Hematopoietic multipotent progenitor cell (in vitro differentiated cells): ENCODE measurements at places on chromosomes 12 and 14. TPM values are rescaled to one million over a fixed set of nuclear protein-coding genes. Genes with fewer than 3 reads are reported as not detected.

- no peak for DNase-seq
Observed at GRCh38 chr14:97046967-97047366, 249.8 kb downstream of the VRK1 start.

GRCh38 chr12:5262450-5262849 is 169.5 kb upstream of the NTF3 start:
- DNase-seq: no peak

Gene DACT1
- total RNA-seq: 3.8 TPM

- no peak for DNase-seq
Observed at GRCh38 chr12:94563286-94563685, 87.1 kb downstream of the TMCC3 start.

Gene ZDHHC22
- total RNA-seq: not detected

DNA sequence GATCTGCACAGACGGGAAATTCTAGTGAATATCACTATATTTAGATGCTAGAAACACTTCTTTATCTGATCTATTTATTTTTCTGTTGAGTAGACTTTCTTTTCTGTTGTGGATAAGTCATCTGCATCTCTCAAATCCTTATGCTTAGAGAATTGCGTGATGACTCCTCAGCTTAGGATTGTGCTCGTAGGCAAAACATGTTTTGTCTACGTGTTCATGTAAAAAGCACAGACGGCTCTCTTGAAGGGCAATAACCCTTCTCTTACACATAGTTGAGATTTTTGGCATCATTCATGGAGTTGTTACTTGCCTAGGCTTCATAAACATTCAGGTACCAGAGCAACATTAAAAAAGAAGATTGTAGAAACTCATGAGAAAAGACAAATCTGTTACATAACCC is 18.6 kb downstream of the PPFIBP1 start:
- DNase-seq: no peak

GRCh38 chr14:37903343-37904191 is 304.1 kb upstream of the SSTR1 start:
- peak; percentile 7 for DNase-seq

Gene TEX22
- 1.1 TPM for total RNA-seq

DNA sequence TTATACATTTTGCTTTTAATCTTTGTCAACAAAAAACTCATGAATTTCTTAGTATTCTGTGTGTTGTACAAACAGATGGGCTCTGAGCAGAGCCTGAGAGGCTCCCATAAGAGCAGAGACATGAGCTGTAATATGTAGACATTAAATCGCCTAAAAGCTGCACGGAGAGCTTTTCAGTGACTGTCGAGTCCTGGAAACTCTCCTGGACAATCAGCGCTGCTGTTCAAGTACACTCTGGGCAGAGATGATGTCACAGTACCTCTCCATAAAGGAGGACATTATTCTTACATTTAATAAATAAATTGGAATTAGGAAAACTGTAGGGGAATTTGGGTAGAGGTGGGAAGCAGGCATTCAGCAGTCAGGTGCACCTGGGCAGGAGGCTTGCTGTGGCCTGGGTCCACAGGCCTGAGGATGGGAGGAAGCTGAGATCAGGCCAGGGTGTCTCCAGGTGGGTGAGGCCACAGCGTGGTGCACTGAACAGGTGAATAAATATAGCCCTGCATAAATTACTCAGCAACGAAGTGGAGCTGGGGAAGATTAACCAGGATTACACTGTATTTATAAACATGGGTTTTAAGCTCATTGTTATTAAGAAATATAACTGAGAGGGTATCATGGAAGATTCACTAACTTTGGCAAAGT is 13.3 kb upstream of the TCL1A start:
- DNase-seq: no peak

DNA sequence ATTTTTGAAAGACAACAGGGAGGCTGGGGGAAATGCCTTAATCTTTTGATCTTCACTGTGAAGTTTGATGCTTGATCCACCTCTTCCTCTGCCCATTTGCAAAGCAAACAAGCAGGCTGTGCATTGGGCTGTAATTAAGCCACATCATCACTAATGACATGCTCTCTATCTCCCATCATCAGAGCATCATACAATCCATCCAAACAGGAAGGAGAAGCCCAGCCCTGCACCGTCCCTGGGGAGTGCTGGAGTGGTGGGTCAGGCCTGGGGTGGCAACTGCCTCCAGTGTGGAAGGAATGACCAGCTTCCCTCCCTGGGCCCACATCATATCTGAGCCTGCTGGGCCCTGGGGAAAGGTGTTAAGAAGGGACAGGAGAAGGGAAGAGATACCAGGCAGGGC is 6.9 kb upstream of the KRT74 start:
- DNase-seq: no peak

DNA sequence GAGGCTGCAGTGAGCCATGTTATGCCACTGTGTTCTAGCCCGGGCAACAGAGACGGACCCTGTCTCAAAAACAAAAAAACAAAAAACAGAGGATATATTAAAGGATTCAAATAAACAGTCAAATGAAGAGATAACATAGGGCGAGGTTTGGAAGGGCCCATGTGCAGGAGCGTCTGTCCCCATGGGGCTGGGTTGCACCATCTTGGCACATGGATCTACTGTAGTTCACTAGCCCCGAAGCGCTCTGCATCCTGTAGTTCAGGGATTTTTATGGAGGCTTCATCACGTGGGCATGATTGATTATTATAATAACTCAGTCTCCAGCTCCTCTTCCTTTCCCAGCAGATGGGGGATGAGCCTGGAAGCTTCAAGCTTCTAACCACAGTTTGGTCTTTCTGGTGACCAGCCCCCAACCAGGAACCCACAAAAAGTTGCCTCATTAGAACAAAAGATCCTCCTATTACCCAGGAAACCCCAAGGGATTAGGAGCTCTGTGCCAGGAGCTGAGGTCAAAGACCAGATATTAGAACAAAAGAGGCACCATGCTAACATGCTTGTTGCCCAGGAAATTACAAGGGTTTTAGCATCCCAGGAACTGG is 59.9 kb downstream of the HCAR2 start:
- no peak for DNase-seq

- DNase-seq: no peak
Observed at GRCh38 chr14:100535287-100536120, 51.7 kb downstream of the BEGAIN start.

Gene SIX4
- total RNA-seq: under 0.01 TPM

DNA sequence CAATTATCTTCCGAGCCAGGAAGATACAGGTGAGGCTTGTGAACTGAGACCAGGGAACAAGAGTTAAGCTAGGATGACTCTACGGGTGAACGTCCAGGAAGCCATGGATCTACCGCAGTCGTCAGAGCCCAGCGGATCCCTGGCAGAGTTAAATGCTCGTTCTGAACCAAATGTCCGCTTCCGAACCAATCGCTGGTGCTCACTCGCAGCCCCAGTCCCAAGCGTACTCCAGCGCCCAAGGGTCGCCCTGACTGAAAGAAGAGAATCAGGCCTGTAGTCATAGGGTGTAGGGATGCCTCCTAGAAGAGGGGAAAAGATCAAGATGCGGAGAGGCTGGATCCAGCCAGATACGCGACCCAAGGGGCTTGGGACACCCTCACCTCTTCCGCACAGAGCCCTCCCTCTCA is 283 bp downstream of the VIPAS39 start:
- DNase-seq: no peak

DNA sequence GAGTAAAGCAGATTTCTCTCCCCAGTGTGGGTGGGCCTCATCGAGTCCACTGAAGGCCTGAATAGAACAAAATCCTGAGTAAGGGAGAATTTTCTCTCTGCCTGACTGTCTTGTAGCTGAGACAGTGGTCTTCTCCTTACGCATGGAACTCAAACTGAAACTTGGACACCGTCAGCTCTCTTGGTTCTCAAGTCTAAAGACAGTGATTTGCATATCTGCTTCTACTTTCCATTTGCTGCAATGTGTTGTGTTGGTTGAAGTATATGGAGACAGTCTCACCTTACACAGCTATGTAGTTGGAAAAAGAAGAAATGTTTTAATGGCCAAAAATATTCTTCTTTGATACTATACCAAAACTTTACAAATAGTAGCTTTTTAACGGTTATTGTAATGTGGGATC is 160.2 kb upstream of the LMNTD1 start:
- no peak for DNase-seq
